Tracheal epithelial cell (primary cell): ENCODE measurements at places on chromosomes 5 and 9. TPM values are rescaled to one million over a fixed set of nuclear protein-coding genes. Genes with fewer than 3 reads are reported as not detected.

GABRA6 gene
- not detected in 2 replicates for total RNA-seq

KIF12 gene
- 2.4 TPM in 1 of 2 replicates, not detected in the other for total RNA-seq

SPATA31A6 gene
- total RNA-seq, result under 0.01 TPM in 1 of 2 replicates, not detected in the other

AGXT2 gene
- total RNA-seq, result under 0.01 TPM in 1 of 2 replicates, not detected in the other

SLC27A6 gene
- total RNA-seq, result 0.96 TPM in 1 of 2 replicates, not detected in the other

NR2F1 gene
- total RNA-seq, result under 0.01 and 0.21 TPM in 2 replicates

PLPP7 gene
- 2.2 TPM in 1 of 2 replicates, not detected in the other for total RNA-seq

PRKAA1 gene
- 45.3 and 72.5 TPM in 2 replicates for total RNA-seq

DCAF12 gene
- 18.6 and 23.0 TPM in 2 replicates for total RNA-seq

MINAR2 gene
- not detected in 2 replicates for total RNA-seq

GABRG2 gene
- under 0.01 TPM in 1 of 2 replicates, not detected in the other for total RNA-seq

PPP3R2 gene
- total RNA-seq, result not detected in 2 replicates

PCDHA7 gene
- total RNA-seq, result under 0.01 and 0.48 TPM in 2 replicates

AKNA gene
- 2.3 and 4.1 TPM in 2 replicates for total RNA-seq

ROR2 gene
- total RNA-seq, result 0.24 TPM in 1 of 2 replicates, not detected in the other

CEP120 gene
- 10.4 and 19.2 TPM in 2 replicates for total RNA-seq

LEAP2 gene
- 0.21 and 0.48 TPM in 2 replicates for total RNA-seq

PCSK1 gene
- total RNA-seq, result not detected in 2 replicates

PIP5K1B gene
- total RNA-seq, result 2.6 TPM in 1 of 2 replicates, not detected in the other

GARNL3 gene
- 6.0 and 6.5 TPM in 2 replicates for total RNA-seq

GFI1B gene
- total RNA-seq, result not detected in 2 replicates

SLC12A7 gene
- total RNA-seq, result 5.8 and 20.0 TPM in 2 replicates

SLC9A3 gene
- total RNA-seq, result 2.4 and 2.6 TPM in 2 replicates

THG1L gene
- total RNA-seq, result 14.7 and 34.7 TPM in 2 replicates

ACTBL2 gene
- total RNA-seq, result 0.21 and 2.2 TPM in 2 replicates
